NCI-H187 (cell line): ENCODE measurements at places on chromosomes 5 and 9.

GRCh38 chr9:70053864-70054263 is 10.2 kb downstream of the MAMDC2 start:
- no peak for DNase-seq

- DNase-seq = no peak
Observed at GRCh38 chr5:78907255-78907891, 77.7 kb downstream of the ARSB start.

GRCh38 chr5:132655821-132656773 is 1.9 kb upstream of the IL13 start:
- DNase-seq = no peak

GRCh38 chr9:6133346-6134063 is 82.1 kb upstream of the IL33 start:
- no peak for DNase-seq

GRCh38 chr9:33242609-33243134 is 2.7 kb downstream of the SPINK4 start:
- no peak for DNase-seq

- no peak for DNase-seq
Observed at GRCh38 chr5:135009736-135010501, 24.1 kb downstream of the PITX1 start.

- DNase-seq = no peak
Observed at GRCh38 chr5:146450002-146450401, 2.9 kb downstream of the TCERG1 start.

DNA sequence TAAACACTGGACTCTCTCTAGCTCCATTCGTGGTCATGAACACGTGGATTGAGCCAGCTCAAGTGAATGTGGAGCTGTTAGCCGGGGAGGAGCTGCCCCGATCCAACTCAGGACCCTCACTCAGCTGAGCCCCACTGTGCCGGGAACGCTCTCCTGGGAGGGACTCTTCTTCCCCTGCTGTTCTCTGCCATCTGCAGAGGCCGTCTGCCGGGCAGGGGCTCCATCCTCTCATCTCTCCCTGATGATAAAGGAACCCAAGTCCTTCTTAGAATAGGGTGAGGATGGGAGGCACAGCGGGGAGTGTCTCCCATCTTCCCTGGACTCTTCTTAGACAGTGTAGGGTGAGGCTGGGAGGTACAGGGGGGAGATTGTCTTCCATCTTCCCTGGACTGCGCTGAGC is 120.5 kb upstream of the IRX4 start:
- no peak for DNase-seq

- DNase-seq = no peak
Observed at GRCh38 chr9:98665501-98665900, 43.2 kb downstream of the GABBR2 start.

DNA sequence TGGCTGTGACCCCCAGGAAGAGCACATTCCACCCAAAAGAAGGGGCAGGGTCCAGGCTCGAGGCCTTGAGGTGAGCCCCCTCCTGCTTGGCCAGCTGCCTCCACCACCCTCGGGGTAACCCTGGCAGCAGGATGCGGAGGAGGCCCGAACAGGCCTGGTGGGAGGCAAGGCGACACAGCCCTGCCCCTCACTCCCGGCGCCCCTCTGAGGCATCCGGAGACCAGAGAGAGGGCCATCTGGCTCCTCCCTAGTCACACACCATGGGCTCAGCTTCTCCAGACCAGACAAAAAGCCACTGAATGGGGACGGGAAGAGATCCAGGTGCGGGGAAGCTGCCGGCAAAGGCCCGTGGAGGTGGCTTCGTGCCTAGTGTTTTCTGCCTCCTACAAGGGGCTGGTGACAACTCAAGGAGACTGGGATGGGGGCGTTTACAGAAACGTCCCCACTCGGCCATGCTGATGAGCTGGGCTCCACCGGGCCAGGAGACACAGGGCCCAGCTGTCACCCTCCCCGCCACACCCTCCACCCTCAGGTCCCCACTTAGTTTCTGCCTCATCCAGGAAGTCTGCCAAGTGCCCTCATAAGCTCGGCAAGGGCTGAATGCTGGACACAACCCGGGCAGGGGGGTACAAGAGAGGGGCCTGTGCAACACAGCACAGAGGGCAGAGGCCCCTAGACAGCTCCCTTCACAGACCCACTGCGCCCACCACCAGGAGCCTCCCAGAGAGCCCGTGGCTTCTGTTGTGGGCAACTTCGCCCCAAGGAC is 41.9 kb downstream of the NACC2 start:
- DNase-seq = no peak

DNA sequence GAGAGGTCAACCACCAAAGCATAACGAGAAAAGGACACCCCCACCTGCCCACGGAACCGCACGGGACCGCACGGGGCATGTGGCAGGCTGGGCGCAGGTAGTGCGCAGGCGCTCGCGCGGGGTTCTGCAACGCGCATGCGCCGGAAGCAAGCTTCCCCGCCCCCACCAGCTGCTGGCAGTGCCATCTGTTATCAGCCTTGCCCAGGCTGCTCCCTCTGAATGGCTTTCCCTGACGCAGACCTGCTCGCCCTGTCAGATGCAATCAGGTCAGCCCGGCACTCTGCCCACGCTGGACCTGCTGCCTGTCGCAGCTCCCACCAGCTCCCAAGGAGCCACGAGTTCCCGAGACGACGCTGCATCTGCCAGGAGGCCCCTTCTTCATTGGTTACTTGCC is 22.8 kb downstream of the PTCH1 start:
- peak; percentile 56 for DNase-seq

DNA sequence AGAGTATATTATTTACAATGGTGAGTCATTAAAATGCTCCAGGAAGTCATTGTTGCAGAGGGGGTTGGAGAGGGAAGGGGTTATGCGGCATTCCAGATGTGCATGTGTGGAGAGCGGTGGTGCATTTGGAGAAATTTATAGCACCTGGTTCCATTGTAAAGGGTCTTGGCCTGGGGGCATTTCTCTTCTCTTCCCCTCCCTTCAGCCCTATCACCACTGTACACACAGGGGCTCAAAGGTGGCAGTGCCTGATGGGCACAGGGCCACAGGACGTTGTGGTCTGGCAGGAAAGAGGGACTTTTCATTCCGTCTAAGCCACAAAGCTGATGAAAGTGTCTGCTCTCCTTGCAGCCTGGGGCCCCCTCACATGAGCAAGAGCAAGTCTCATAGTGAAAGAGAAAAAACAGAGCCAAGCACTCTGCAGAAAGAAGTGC is 442.4 kb upstream of the ZNF462 start:
- DNase-seq = no peak

- DNase-seq = no peak
Observed at GRCh38 chr9:128685636-128686489, 3.2 kb upstream of the SET start.

DNA sequence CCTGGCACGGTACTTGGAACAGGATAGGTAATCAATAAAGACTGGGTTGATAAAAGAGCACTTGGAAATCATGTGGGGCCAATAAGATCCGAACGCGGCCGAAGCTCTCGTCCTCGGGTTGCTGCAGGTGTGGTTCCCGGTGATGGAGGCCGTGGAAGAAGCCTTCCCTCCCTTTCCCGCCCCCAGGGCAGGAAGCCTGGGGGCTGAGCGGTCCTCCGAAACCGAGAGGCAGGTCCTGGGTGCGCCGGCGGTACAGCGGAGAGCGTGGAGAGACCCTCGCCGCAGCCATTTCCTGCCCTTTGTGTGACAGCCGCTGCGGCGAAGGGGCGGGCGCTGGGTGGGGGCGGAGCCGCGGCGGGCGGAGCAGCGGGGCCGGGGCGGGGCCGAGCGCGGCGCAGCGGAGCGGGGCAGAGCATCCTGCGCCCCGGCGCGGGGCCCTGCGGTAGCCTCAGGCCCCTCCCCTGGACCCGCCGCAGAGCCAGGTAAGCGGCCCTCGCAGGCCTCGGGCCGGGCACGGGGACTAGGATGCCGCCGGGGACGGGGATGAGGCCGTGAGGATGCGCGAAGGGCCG is at the start of gene CYFIP2:
TSS of gene CYFIP2 (plus strand) at position 410 of the 572 bp plus-strand sequence. CDS start 19,239 bp downstream, outside the sequence.
- peak; percentile 58 for DNase-seq

GRCh38 chr9:34262971-34263370 is 66.1 kb downstream of the KIF24 start:
- no peak for DNase-seq

DNA sequence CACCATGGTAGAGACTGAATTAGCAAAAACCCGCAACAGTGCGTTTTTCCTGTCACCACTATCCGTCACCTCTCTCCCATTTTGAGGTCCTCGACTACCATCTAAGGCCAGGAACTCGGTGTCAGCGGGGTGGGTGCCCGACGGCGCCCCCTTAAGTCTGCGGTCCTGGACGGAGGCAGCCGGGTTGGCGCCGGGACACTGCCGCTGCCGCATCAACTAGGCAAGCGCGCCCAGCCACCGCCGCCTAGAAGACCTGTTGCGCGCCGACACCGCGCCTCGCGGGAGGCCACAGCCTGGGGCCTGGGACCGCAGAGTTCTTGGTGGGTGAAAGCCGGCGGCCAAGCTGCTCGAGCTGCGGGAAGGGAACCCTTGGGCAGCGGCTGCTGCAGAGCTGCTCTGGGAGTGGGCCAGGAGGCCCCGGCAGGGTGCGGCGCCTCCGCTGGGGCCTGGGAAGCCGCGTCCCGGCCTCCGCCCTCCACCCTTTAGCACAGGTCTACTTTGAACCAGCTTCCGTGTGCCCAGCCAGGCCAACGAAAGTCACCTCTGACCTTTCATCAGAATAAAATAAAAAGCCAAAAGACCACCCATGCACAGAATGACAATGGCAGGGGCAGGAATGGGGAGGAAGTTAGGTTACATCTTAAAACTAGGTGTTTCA is 3.5 kb downstream of the FOXB2 start:
- no peak for DNase-seq

- no peak for DNase-seq
Observed at GRCh38 chr5:142792865-142793232, 22.7 kb downstream of the ARHGAP26 start.

- no peak for DNase-seq
Observed at GRCh38 chr5:161002571-161003074, 150.6 kb upstream of the ATP10B start.

- no peak for DNase-seq
Observed at GRCh38 chr9:70135176-70135575, 91.5 kb downstream of the MAMDC2 start.

GRCh38 chr5:151800532-151800931 is 28.8 kb downstream of the G3BP1 start:
- DNase-seq = no peak

DNA sequence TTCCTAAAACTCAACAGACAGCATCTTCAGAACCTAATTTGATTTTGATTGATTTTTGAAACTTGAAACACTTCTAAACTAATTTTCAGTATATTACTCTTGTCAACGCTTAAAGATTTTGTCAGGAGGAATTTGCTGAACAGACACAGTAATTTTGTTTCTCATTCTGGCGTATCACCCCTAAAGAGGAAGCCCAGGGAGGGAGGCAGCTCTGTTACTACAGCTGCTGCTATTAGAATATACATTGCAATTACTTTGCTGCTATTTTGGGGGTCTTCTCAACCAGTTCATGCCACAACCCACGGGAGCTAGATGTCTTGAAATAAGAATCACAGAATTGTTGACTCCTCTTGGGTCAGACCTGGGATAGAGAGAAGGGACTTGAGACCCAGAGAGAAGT is 122.6 kb downstream of the TLR4 start:
- no peak for DNase-seq

- DNase-seq = no peak
Observed at GRCh38 chr5:143119881-143120341, 283.6 kb downstream of the NR3C1 start.

- DNase-seq = no peak
Observed at GRCh38 chr9:5375790-5376477, 36.3 kb upstream of the RLN1 start.

GRCh38 chr9:131029574-131029952 is 20.6 kb downstream of the LAMC3 start:
- no peak for DNase-seq

- no peak for DNase-seq
Observed at GRCh38 chr5:146877783-146878475, 628 bp downstream of the PPP2R2B start.

- no peak for DNase-seq
Observed at GRCh38 chr5:106312360-106312759, 1358.4 kb downstream of the EFNA5 start.

GRCh38 chr5:126003309-126003708 is 419.9 kb upstream of the GRAMD2B start:
- no peak for DNase-seq

DNA sequence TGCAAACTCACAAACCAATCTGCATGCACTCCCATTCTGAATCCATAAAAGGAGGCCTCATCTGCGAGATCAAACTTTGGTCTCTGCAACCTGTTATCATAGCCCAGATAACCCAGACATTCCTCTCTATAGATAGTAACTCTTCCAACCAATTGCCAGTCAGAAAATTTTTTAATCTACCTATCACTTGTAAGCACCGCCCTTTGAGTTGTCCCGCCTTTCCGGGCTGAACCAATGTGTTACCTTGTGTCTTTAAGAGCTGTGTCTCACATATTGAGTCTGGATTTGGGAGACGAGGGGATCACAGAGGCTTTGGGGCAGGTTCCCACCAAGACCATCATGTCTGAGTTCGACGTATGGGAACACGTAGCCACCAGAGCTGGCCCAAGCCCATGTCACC is 91.1 kb upstream of the PPP1R26 start:
- DNase-seq = no peak

- DNase-seq = peak; percentile 79
Observed at GRCh38 chr5:91038180-91038808, 344.8 kb downstream of the ARRDC3 start.

DNA sequence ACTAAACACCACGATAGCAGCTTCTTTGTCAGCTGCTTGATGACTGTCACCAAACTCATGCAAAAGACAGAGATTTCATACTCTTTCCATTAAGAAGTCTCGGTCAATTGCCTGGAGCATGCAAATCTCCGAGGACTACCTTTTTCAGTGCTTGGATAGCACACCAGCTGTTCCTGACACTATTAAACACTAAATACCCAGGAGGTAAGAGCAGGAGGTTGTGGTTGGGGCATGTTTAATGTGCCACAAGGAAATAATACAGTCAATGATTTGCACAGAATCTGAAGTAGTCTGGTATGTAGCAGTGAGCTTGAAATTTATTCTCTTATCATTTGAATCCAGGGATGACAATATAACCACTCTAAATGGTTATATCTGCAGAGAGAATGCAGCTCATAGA is 996.2 kb downstream of the CDH12 start:
- peak; percentile 69 for DNase-seq

DNA sequence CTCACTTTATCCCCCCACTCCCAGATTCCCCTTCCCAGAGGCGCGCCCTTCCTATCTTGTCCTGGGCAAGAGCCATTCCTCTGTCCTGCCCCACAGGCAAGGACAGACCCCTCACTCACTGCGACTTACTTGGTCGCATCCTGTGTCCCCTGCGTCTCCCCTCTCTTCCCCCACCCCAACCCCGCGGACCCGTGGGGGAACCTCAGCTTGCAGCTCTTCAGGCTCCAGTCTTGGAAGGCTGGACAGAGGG is 542 bp downstream of the GGTA1 start:
- no peak for DNase-seq

DNA sequence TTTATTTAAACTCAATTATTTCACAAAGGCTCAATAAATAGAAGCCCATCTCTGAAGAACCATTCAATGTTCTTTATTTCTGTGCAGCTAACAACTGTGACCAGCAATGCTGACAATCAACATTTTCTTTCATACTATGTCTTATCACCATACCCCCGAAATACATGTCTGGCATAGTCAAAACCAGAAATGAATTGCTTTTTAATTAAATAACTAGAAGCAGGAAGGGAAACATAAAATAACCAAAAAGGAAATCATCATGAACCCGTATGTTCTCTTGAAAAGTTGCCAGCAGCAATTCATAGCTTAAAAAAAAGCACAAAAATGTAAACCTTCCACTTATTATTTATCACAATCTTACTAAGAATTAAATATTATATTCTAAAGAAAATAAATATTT is 212.4 kb downstream of the TMEM232 start:
- DNase-seq = no peak
